Upper lobe of right lung (tissue), 1 donor: ENCODE measurements at places on chromosomes 3 and 15.

DNA sequence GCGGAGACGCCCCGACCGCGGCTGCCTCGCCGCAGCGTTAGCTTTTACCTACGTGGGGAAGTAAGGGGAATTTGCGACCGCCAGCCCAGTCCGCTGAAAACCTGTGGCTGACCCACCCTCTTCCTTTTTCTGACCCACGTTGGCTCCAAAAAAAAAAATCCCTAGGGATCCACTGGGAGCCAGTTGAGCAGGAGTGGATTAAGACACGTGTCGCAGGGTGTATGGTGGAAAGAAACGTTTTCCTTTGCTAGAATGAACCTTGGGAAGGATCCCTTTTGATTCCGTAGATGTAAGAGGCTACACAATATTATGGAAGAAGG is 575 bp upstream of the PCYT1A start:
- peak overlapping the region; percentile 79 for H3K4me3 ChIP-seq
- no peak for DNase-seq
- no peaks in the 10 kb centered on the region for H3K27me3 ChIP-seq
- H3K36me3 ChIP-seq: no peaks in the 10 kb centered on the region
- H3K4me1 ChIP-seq: peaks cover 21% of the 10 kb centered on the region

- peaks cover 7% of the 10 kb centered on the region for H3K4me1 ChIP-seq
- DNase-seq: no peak
- H3K4me3 ChIP-seq: no peak overlapping the region
- no peaks in the 10 kb centered on the region for H3K27me3 ChIP-seq
- no peaks in the 10 kb centered on the region for H3K36me3 ChIP-seq
Observed at GRCh38 chr3:156643729-156644389, 30.5 kb upstream of the TIPARP start.

DNA sequence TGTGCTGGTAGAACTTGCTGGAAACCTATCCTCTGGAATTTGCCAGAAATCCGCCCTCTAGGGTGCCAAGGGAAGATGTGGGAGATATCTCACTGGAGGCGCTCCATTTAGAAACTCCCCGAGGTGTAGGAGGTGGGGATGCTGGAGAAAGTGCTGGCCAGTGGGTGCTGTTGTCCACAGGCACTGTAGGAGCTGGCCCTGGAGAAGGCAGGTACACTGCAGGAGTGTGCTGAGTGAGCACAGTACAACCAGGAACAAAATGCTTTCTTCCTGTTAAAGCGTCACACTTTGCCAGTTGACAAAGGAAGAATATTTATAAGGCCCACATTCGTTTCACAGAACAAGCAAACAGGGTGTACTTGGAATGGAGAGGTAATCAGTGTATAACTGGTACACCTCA is 119.9 kb downstream of the CACNA1D start:
- no peak for DNase-seq
- H3K4me1 ChIP-seq: peaks cover 28% of the 10 kb centered on the region

GRCh38 chr3:14793126-14793857 is 25.5 kb upstream of the FGD5 start:
- H3K27ac ChIP-seq: peak overlapping the region; percentile 63
- H3K4me1 ChIP-seq: peaks cover 19% of the 10 kb centered on the region
- no peaks in the 10 kb centered on the region for H3K36me3 ChIP-seq
- peak; percentile 57 for DNase-seq

GRCh38 chr15:74133694-74134386 is 3.5 kb downstream of the ISLR2 start:
- no peaks in the 10 kb centered on the region for H3K36me3 ChIP-seq
- H3K27ac ChIP-seq: no peak overlapping the region
- no peak overlapping the region for H3K4me3 ChIP-seq
- peaks cover 94% of the 10 kb centered on the region for H3K27me3 ChIP-seq
- DNase-seq: no peak
- peaks cover 5% of the 10 kb centered on the region for H3K4me1 ChIP-seq

- no peak for DNase-seq
- H3K27ac ChIP-seq: no peak overlapping the region
- peak overlapping the region; percentile 84 for H3K4me3 ChIP-seq
- H3K4me1 ChIP-seq: peaks cover 19% of the 10 kb centered on the region
- H3K36me3 ChIP-seq: no peaks in the 10 kb centered on the region
Observed at GRCh38 chr15:38455092-38455491, 1.2 kb downstream of the FAM98B start.

GRCh38 chr15:70791259-70791658 is 27.9 kb upstream of the UACA start:
- no peak overlapping the region for H3K27ac ChIP-seq
- DNase-seq: no peak
- H3K4me1 ChIP-seq: no peaks in the 10 kb centered on the region
- no peaks in the 10 kb centered on the region for H3K36me3 ChIP-seq

DNA sequence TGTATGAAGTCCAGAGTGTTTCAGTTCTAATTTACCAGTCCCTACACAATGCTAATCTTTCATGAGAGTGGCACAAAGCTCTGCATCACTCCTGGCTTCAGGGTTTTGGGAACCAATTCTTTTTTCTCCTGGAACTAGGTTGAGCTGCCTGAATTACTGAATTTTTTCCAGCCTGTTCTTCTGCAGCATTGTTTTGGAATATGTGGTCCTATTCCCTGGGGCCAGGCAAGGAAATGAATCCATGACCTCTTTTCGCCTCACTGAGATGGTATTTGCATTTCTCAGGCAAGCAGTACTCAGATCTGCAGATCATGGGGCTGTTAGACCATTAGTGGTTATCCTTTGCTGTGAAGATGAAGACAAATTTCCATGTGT is 25.6 kb upstream of the GPR171 start:
- H3K4me3 ChIP-seq: no peak overlapping the region
- H3K4me1 ChIP-seq: no peaks in the 10 kb centered on the region
- DNase-seq: no peak
- no peak overlapping the region for H3K27ac ChIP-seq

DNA sequence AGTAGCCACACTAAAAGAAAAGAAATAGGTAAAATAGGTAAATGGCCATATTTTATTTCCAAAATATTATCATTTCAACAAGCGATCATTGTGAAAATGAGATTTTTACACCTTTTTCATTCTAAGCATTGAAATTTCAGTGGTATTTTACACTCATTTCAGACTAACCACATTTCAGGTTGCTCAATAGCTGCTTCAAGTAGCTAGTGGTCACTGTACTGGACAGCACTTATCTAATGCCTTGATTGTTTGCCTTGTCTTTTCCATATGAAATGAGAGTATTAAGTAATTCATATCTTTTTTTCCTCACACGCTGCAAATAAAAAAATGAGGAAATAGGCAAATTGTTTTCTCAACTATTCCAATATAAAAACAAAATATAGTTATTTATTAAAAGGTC is 332.8 kb downstream of the NLGN1 start:
- H3K4me1 ChIP-seq: no peaks in the 10 kb centered on the region
- H3K27me3 ChIP-seq: no peaks in the 10 kb centered on the region
- no peak overlapping the region for H3K27ac ChIP-seq
- H3K4me3 ChIP-seq: no peak overlapping the region
- no peaks in the 10 kb centered on the region for H3K36me3 ChIP-seq

- no peaks in the 10 kb centered on the region for H3K4me1 ChIP-seq
- no peak for DNase-seq
- H3K27me3 ChIP-seq: no peaks in the 10 kb centered on the region
- H3K36me3 ChIP-seq: no peaks in the 10 kb centered on the region
Observed at GRCh38 chr3:62065985-62066693, 307.2 kb downstream of the FEZF2 start.

GRCh38 chr15:72312605-72313447 is 7.1 kb downstream of the CELF6 start:
- H3K4me3 ChIP-seq: no peak overlapping the region
- no peaks in the 10 kb centered on the region for H3K4me1 ChIP-seq
- no peaks in the 10 kb centered on the region for H3K27me3 ChIP-seq
- DNase-seq: peak; percentile 77
- no peaks in the 10 kb centered on the region for H3K36me3 ChIP-seq
- H3K27ac ChIP-seq: no peak overlapping the region

- H3K36me3 ChIP-seq: no peaks in the 10 kb centered on the region
- no peaks in the 10 kb centered on the region for H3K27me3 ChIP-seq
- H3K4me1 ChIP-seq: no peaks in the 10 kb centered on the region
- H3K27ac ChIP-seq: no peak overlapping the region
- DNase-seq: no peak
Observed at GRCh38 chr15:38528294-38528693, 36.3 kb downstream of the RASGRP1 start.

DNA sequence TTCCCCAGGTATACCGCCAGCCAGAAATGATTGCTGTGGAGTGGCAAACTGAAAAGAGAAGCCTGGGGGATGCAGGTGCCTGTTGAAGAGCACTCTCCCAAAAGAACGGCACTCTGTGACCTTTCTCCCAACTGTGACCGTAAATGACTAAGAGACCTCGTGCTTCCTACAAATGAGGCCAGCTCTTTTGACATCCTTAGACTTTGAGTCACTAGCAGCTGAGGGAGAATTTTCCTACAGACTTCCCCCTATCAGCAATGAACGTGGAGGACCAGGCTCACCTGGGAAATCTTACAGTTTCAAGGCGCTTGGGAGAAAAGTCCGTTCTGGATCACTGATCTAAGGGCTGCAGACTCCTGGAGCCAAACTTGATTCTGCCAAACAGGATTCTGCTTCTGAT is 8.6 kb downstream of the AQP9 start:
- no peaks in the 10 kb centered on the region for H3K36me3 ChIP-seq
- H3K4me3 ChIP-seq: no peak overlapping the region
- no peaks in the 10 kb centered on the region for H3K27me3 ChIP-seq

DNA sequence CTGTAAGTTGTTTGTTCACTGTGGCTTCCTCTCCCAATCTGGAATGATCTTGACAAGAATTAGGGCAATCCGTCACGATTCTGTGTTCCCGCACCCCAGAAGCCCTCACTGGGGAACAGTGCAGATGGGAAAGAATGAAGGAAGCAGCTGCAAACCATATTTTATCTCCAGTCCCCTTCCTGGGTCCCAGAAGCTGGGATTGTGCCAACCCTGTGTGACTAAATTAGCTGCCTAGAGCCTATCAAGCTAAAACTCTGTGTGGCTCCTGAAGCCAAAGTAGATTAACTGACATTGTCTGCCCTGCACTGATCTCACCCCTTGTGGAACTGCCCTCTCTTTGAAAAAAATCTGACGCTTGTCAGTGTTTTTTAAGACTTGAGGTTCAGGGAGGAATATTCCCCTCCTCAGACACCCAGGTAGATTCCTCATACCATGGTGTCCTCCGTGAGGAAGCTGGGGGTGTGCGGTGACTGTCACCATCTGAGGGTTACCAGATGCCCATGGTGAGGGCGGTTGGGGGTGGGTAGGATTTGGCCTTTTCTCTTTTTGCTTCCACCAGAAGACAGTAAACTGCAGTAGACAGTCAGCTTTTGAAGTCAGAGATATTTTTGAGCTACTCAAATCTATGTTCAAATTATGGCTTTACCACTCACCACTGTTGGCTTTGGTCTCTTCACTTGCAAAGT is 358.3 kb upstream of the TPM1 start:
- no peaks in the 10 kb centered on the region for H3K27me3 ChIP-seq
- no peak overlapping the region for H3K4me3 ChIP-seq
- H3K36me3 ChIP-seq: no peaks in the 10 kb centered on the region

DNA sequence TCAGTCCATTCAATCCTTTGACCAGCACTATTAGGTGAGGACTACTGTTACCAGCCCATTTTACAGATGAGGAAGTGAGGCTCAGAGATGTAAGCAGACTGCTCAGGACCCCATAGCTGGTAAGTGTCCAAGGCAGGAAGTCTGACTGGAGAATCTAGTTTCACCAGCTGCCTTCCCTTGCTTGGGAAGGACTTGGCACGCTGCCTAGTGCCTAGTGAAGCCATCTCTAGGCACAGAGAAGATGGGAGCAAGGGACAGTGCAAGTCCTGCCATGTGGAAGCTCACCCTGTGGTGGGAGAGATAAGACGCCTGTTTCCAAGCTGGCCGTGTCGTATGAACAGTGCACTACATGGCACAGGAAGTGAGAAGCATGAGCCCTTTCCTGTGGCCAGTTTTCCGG is 111.8 kb upstream of the TMC3 start:
- no peak overlapping the region for H3K27ac ChIP-seq
- H3K36me3 ChIP-seq: no peaks in the 10 kb centered on the region
- no peak for DNase-seq
- H3K4me3 ChIP-seq: no peak overlapping the region

DNA sequence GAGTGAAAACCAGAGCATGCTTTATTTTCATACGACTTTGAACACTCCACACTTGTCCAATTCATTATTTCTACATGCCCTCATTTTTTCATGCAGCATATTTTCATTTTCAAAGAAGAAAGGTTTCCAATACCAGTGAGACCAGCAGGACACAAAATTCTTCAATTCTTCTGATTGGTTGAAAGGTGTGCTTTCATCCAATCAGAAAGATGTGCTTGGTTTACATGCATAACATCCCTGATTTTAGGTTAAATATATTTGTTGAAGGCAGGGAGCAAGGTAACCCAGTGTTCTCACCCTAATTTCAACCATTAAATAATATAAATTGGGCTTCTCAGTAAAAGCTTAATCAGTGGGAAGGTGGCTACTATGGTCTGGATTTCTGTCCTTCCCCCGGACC is 47.5 kb upstream of the PPIB start:
- no peak overlapping the region for H3K4me3 ChIP-seq
- H3K4me1 ChIP-seq: no peaks in the 10 kb centered on the region
- DNase-seq: no peak
- H3K36me3 ChIP-seq: peaks cover 30% of the 10 kb centered on the region
- H3K27me3 ChIP-seq: no peaks in the 10 kb centered on the region

DNA sequence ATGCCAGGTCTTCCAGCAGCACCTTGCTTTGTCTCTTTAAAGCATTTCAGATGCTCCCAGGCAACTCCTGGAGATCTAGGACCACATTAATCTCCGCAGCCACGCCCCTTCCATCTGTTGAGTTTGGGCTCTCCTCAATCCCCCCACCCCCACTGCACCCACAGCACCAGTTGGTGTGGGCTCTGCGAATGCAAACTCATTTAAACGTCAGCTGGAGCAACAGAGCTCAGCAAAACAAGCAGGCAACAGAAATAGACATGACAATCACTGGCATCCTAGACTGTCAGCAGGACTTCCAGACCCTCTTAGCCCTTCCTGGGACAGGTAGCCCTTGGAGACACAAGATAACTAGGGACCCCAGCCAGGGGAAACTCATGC is 106.9 kb downstream of the LSM3 start:
- no peak overlapping the region for H3K27ac ChIP-seq
- H3K36me3 ChIP-seq: no peaks in the 10 kb centered on the region
- peaks cover 11% of the 10 kb centered on the region for H3K4me1 ChIP-seq
- no peak overlapping the region for H3K4me3 ChIP-seq
- no peaks in the 10 kb centered on the region for H3K27me3 ChIP-seq
- no peak for DNase-seq

DNA sequence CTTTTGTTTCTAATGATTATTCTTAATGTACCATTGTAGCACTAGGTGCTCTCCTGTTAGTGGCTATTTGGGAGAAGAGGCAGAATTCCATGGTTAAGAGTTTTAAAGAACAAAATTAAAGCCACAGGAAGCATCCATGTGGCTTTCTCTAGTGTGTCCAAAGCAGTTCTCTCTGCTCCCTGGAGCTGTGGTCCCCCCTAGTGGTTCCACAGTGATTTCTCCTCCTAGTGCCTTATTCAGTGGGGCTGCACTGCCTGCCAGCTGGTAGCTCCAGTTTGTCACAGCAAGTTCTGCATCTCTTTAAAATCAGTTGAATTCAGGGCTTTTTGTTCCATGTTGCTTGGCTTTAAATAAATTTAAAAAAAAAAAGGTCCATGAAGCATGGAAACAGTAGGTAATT is 39.6 kb upstream of the FAM98B start:
- H3K4me3 ChIP-seq: no peak overlapping the region
- no peaks in the 10 kb centered on the region for H3K4me1 ChIP-seq
- no peaks in the 10 kb centered on the region for H3K36me3 ChIP-seq
- H3K27me3 ChIP-seq: no peaks in the 10 kb centered on the region
- no peak overlapping the region for H3K27ac ChIP-seq

GRCh38 chr3:152938974-152939636 is 104.2 kb downstream of the P2RY1 start:
- no peak overlapping the region for H3K4me3 ChIP-seq
- no peak for DNase-seq
- no peak overlapping the region for H3K27ac ChIP-seq
- no peaks in the 10 kb centered on the region for H3K27me3 ChIP-seq
- H3K4me1 ChIP-seq: no peaks in the 10 kb centered on the region
